AML-193 (cell line): ENCODE measurements at places on chromosomes 2 and 18.
A peak's percentile ranks its signal among the peaks of the same experiment; 100 is the strongest.

DNA sequence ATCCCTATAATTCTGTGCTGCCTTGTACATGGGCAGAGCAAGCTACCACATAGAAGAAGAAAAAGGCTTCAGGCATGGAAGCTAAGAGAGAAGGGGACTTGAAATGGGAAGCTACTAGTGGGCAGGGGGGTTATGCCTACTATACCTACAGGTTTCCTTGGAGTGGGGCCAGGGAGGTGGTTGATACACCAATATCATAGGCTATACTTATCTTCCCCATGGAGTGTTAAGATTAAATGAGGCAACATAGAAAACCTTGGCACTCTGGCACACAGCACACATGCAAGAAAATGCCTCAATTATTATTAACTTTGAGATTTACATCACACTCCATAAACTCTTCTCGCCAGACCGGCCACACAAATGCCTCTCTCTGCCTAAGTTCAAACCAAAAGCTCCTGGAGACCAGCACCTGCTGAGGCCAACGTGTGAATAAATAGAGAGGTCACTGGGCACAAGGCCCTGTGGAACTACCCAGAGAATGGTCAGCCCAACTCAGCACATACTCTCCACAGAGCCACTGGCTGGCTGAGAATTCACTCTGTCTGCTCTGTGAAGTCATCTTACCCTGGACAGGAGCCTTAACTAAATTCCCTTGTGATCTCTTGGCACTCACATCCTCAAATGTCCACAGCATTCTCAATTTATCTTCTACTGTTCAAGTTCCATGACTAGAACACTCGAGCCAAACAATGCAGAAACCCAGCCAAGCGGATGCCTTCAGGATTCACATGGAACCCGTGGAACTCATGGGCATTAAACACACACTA, 498.7 kb downstream of the BCL11A start:
- no peak for DNase-seq

DNA sequence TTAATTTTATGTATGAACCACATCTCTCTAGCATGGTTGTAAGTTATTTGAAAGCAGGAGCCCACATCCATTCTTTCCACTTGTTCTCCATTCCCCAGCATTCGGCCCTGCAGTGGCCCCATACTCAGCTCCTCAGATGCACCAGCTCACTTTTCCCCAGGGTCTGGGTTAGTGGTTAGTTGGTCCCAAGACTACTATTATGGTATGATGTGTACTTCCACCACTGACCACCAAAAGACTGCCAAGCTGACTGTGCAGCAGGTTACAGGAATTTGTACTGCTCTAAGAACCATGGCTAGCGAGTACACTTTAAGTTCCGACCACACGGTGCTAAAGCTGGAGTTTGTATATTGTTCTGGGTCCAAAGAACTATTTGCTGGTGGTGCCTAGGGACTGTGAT, 413.6 kb upstream of the TCF4 start:
- DNase-seq, result no peak

DNA sequence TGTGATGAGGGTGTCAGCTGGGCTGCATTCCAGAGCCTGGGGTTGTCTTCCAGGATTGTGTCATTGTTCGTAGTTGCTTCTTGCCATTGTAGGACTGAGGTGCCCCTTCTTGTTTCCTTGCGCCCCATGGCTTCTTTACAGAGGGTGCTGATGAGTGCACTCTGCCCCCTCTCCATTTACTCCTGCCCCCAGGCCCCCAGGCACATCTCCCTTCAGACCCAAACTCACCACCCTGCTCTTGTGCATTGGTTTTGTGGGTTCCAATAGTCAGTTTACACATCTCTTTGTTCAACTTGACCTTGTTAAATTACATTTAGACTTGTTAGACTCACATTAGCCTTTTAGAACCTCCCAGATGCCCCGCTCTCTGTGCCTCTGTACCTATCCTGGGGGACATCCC, 33.1 kb downstream of the HJURP start:
- DNase-seq, result no peak

DNA sequence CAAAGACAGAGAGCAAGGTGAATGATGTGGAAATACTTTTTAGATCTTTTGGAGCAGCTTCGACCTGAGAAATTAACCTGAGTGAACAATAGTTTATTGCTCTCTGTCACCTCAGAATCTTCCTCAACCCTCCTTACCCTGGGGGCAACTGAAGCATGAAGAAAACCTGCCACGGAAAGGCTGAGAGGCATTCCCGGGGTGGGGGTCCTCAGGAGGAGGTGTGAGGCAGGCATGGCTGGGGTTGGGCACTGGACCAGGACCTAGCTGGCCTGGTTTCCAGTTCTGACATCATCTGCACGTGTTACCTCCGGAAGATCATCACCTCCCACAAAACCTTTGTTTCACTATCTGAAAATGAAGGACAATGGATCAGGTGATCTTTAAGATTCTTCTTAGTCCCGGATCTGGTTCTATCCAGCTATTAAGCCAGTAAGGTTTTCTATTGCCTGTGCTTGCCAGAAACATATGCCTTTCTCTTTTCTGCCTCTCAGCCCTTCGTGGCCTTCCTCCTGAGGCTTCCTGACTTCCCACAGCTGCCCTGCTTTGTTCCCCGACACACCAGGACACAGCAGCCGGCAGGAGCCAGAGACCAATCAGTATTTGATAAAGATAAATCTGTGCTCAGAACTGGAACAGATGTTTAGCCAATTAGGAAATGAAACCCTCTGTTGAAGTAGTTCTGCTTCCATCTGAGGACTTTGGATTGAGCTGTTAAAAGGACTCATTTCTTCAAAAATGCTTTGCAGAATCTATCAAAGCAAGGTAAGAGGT, 232.5 kb downstream of the TDRD15 start:
- no peak for DNase-seq

- no peak for DNase-seq
Observed at GRCh38 chr2:70041663-70042062, 45.6 kb upstream of the PCBP1 start.

GRCh38 chr18:26286008-26286407, 59.8 kb downstream of the TAF4B start:
- peak; percentile 38 for DNase-seq

- no peak for DNase-seq
Observed at GRCh38 chr18:56085551-56085950, 497.6 kb upstream of the TCF4 start.

DNA sequence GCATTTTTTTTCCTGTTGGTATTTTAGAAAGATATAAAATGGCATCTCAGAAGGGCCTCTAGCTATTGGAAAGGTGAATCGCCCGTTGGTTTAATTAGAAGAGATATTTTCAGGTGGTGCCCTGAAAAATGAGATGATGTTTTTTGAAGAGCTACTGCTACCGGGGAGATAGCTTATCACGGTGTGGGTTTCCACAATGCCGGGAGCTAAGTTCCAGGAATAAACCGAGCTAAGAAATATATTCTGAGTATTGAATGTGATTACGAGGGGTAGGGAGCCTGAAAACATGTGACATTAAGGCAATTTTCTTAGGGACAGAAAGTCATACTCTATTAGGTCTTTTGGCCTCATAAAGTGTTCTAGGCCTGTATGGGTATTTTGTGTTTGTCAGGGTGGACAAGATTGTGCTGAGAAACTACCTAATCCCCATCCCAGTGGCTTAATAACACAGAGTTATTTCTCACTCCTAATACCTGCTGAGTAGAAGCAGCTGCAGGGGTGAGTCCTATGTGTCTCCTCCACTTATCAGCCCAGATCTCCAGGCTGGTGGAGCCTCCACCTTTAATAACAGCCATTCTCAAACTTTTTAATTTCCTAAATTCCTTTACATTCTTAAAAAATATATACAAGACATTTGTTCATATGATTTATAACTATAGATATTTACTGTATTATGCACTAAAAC, 150.2 kb downstream of the LRRTM1 start:
- no peak for DNase-seq
